Epithelial cell of prostate (primary cell): ENCODE measurements at places on chromosomes 11 and 22.
A peak's percentile ranks its signal among the peaks of the same experiment; 100 is the strongest.

DNA sequence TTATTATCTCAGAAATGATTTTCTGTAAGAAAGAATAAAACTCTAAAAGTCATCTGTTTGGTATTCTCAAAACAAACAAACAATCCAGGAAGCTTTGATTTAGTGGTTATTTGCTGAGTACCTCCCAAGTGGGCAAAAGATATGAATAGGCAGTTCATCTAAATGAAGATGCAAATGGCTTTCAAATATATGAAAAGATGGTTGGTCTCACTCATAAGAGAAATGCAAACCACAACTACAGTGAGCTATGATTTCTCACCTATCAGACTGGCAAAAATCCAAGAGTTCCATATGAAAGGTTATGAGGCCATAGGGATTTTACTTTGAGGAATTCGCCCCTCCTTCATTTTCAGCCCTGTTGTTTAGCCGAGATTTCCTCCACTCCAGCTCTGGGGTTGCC lies 11.3 kb upstream of the P2RY2 start:
- DNase-seq: no peak

GRCh38 chr11:109728056-109728455 lies 306.1 kb downstream of the C11orf87 start:
- DNase-seq: peak; percentile 83

DNA sequence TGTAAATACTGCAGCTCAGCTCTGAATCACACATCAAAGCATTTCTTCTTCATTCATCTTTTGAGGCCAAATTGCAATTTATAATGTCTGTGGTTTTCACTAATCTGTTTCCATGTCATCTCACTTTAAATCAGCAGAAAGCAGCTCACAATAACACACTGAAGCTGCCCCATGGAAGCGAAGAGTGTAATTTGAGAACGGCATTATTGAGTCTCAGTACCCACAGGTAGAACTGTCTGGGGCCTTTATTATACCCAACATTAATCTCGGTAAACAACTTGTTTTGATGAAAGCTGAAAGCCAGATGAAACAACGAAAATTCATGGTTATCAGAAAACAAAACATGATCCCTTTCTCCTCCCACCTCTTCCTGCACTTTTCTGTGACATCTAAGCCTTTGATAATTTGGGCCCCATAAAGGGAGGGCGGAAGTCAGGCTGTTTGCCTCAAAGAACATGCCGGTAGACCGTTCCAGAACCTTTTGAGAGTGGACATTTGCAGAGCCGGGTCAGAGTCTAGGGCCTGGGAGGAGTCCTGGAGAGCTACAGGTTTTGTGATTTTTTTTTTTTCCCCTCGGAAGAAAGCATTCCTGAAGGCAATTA lies 68.2 kb upstream of the SESN3 start:
- no peak for DNase-seq

GRCh38 chr11:75834728-75835127 lies 19.7 kb downstream of the UVRAG start:
- DNase-seq: no peak

- DNase-seq: no peak
These were observed 237.3 kb upstream of the CADM1 start for GRCh38 chr11:115741376-115742107.

DNA sequence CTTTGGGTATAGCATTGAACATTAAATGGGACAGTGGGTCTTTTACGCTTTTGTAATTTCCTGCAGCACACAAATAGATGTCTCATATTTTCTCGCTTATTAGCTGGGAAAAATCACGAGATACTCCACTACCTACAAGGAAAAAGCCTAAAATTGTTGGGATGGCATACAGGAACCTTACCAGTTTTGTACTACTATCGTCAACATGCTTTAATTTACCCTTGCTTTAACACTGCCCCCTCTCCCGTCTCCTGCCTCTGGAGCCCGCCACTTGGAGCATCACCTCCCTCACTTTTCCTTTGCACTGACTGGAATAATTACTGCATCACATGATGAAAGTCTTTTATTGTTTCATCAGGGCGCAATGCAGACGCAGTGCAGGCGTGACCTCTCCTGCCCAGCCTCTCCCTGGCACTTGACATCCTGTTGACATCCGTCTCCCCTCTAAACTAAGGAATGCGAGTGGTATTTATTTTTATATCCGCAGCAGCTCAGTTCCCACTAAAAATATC lies 1.0 kb upstream of the FNBP4 start:
- DNase-seq: peak; percentile 12
